Activated CD4-positive, alpha-beta T cell treated with anti-CD3 and anti-CD28 coated beads, Interleukin-2, amount 10 ng/mL, durations not matched to agents 7 days and 5 days (primary cell): ENCODE measurements at places on chromosomes 12 and 14. TPM values are rescaled to one million over a fixed set of nuclear protein-coding genes. Genes with fewer than 3 reads are reported as not detected.

Gene RNASE2
- total RNA-seq, result not detected

Gene LALBA
- not detected for total RNA-seq

Gene AQP6
- total RNA-seq, result not detected

DNA sequence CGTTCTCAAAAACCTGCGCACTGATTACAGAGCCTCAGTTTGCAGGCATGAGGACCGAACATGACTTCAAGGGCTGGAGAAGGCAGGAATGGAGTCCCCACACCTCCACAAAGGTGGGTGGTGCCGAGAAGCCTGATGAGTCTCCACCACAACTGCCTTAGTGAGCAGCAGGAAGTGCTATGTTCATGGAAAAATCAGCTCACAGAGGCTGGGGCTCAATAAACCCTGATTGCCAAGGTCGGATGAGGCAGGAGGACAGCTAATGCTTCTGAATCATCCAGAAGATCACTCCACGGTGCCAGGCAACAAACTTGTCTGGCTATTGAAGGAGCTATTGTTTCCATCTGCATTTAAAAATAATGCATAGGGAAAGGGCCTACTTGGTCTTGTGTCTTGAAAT is 31.1 kb downstream of the APPL2 start:
- no peak for DNase-seq

DNA sequence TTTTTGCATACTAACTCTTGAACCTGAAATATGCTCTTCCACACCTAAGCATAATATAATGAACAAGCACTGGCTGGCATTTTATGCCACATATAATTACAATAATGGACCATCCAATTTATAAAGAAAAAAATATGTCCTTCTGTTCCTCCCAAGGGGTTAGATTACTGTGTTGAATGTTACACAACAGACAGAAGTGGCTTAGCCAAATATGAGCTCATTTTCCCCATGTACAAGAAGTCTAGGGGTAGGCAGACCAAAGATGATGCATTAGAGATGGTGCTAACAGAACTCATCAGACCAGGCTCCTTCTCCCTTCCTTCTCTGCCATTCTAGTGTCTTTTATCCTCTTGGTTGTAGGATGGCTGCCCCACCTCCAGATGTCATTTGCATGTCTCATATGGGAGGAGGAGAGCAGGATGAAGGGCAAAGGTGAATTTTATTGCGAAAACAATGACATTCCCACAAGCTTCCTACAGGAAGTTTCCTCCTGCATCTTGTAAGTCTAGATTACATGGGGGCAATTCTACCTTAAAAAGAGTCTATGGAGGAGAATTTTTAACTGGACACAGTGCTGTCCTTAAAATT is 43.9 kb upstream of the SLC2A13 start:
- DNase-seq, result no peak

DNA sequence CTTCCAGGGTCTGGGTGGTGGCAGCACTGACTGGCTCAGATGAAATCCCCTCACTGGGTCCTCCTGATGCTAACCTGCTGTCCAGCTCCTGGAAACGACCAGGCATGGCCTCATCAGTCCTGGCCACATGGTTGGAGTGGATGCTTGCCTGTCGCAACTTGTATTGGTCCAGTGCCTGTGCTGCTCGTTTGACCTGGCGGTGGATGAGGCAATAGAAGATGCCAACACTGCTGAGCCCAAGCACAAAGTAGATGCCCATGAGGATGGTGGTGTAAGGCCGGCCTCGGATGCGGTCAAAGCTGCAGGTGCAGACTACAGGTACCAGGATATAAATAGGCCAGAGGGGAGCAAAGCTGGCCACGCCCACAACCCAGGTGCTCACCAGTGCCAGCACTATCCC is 1.2 kb downstream of the GPR84 start:
- DNase-seq, result no peak

DNA sequence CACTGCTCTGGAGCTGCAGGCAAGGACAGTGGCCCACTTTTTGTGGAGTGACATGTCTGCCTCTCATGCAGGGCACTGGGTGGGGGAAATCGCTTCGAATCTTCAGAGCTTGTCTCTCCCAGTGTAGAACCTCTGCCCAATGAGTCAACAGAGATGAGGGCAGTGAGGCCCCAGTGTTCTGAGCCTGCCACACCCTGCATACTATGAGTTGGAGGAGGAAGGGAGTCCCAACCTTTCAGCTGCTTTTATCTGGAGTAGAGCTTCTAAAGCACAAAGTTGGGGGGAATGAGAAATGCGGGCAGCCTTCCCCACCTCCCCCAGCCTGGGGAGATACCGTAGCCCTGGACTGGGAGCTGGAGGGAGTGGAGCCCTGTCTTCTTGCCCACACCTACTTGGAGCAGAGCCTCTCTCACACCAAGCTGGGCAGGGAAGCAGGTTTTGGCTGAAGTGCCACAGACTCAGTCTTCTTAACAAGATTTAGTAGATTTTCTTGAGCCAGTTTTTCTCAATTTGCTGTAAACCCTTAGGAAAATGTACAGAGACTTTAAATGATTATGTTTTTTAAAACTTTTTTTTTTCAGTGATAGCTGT is 159.1 kb downstream of the ADGRD1 start:
- no peak for DNase-seq
